ENCODE measurements at places on chromosomes 16 and 17.

- peak; percentile 83 for DNase-seq
Observed at GRCh38 chr16:74738113-74738541, 36.5 kb downstream of the FA2H start.

- DNase-seq, result no peak
Observed at GRCh38 chr16:55204069-55204468, 119.9 kb upstream of the IRX6 start.

- DNase-seq, result no peak
Observed at GRCh38 chr16:86952769-86953168, 364.4 kb downstream of the C16orf95 start.

- DNase-seq, result no peak
Observed at GRCh38 chr16:17375461-17376304, 95.1 kb downstream of the XYLT1 start.

- DNase-seq, result peak; percentile 11
Observed at GRCh38 chr16:3530371-3530914, 29.6 kb downstream of the CLUAP1 start.

DNA sequence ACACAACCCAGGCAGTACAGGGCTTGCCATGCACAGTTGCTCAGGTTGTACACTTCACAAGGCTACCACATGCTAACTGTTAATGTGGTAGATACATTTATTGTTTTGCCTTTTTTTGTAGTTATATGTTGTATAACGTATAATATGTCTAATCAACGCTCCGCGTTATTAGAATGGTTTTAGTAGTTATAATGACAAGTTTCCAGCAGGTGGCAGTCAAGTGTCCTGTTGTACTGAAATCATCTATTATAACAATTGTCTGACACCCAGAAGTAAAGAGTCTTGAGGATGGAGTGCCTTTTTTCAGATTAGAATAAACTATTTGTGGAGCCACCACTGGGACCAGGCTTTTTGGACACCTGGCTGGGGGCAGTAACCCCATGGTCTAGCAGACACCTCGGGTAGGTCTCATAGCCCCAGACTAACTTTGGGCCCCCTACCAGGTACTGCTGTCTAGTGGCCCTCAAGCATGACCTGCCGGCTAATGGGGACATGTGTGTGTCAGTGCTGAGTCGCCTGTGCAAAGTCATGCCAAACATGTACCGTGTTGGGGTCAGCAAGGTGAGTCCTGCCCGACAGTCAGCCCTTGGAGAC lies 32.8 kb downstream of the MYO15A start:
- peak; percentile 64 for DNase-seq

- DNase-seq, result no peak
Observed at GRCh38 chr17:17636272-17636885, 44.9 kb upstream of the PEMT start.

- no peak for DNase-seq
Observed at GRCh38 chr16:85451641-85452363, 161.3 kb upstream of the GSE1 start.

DNA sequence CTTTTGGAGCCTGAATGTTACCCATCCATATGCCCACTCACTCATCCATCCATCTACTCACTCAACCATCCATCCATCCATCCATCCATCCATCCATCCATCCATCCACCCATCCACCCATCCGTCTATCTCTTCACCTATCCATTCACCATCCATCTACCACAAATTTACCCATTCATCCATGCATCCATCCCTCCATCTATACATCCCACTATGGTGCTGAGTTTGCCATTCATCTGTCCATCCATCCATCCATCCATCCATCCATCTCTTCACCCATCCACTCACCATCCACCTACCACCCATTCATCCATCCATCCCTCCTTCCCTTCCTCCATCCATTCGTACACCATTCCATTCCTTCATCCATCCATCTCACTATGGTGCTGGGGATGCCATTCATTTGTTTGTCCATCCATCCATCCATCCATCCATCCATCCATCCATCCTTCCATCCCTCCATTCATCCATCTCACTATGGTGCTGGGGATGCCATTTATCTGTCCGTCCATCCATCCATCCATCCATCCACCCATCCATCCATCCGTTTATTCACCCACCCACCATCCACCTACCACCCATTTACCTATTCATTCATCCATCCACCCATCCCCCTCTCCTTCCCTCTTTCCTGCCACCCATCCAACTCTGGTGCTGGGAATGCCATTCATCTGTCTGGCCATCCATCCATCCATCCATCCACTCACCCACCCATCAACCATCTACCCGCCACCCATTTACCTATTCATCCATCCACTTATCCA lies 39.7 kb downstream of the RGS9 start:
- DNase-seq, result no peak

DNA sequence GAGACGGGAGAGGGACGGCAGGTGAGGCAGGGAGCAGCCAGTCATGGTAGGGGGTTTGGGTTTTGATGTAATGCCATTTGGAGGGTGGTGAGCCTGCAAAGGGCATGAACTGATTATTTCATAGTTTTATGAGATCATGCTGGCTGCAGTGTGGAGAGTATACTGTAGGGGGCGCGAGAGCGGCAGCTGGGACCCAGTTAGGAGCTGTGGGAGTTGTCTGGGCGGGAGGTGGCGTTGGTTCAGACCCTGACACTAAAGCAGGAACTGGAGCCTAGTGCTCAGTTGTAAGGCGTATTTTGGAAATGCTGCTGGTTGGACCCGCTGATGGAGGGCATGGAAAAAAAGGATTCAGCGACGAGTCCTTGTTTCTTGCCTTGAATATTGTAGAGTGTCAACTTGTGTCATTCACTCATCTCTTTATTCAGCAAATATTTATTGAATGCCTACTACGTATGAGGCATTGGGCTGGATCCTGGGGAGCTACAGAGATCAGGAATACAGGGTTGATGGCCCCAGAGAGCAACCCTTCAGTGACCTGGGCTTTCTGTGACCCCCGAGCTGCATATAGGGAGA lies 23.7 kb upstream of the KDM8 start:
- DNase-seq, result peak; percentile 58

GRCh38 chr17:82238472-82239201 lies 9.8 kb downstream of the SLC16A3 start:
- DNase-seq, result no peak

DNA sequence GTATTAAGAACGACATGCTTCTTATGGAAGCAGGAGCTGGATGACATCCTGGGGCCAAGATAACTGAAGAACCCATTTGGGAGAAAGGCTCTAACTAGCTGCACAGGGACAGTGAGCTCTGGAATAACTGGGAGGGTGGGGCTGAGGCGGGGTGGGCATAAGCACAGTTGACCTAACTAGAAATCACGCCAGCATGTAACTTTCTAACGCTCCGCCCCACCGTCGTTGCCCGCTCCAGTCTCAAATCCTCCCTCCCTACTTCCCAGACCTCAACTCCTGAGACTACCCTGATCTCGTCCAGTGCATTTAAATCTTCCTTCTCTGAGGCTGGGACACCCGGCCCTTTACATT lies 436 bp downstream of the PHB1 start:
- peak; percentile 46 for DNase-seq

GRCh38 chr16:30966033-30966619 lies 8.6 kb downstream of the SETD1A start:
- DNase-seq, result no peak

DNA sequence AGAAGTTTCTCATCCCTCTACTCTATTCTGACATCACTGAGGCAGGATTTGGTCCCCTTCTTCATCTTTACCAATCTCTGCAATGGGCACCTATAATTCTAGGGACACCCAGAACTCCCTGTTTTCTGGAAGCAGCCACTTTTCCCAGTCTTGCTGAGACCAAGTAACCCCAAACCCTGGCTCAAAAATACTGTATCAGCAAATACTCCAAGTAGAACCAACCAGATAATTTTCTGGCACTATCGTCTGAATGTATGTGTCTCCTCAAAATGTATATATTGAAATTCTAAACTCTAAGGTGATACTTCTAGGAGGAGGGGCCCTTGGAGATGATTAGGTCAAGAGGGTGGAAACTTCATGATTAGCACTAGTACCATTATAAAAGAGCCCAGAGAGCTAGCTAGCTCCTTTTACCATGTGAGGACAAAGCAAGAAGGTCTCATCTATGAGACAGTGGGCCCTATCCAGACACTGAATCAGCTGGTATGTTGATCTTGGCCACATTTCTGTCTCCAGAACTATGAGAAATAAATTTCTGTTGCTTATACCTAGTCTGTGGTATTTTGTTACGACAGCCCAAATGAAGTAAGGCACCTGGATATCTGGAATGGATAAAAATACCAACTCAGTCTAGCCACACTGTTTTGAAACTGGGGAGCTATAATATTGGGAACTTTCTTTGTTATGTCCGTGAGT lies 464.4 kb downstream of the CDH11 start:
- no peak for DNase-seq

GRCh38 chr17:21294321-21295035 lies 10.0 kb downstream of the MAP2K3 start:
- DNase-seq, result no peak

DNA sequence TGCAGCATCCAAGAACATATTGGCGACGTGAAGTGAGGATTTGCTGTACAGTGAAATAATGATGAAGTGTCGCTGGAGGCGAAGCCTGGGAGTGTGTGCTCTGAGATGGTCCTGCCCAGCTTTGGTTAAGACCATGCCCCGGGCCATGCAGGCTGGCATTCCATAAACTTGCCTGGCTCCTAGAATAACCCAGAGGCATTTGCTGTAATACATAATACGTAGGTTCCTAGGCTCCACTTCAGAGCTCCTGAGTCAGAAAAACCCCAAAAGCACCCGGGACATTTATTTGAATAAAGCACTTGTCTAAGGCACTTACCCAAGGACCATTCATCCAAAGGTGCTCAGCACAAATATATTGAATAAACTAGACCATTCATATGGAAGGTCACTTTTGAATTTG lies 279.3 kb downstream of the ABCC12 start:
- no peak for DNase-seq

GRCh38 chr17:4241535-4241934 lies 22.2 kb downstream of the ANKFY1 start:
- no peak for DNase-seq

DNA sequence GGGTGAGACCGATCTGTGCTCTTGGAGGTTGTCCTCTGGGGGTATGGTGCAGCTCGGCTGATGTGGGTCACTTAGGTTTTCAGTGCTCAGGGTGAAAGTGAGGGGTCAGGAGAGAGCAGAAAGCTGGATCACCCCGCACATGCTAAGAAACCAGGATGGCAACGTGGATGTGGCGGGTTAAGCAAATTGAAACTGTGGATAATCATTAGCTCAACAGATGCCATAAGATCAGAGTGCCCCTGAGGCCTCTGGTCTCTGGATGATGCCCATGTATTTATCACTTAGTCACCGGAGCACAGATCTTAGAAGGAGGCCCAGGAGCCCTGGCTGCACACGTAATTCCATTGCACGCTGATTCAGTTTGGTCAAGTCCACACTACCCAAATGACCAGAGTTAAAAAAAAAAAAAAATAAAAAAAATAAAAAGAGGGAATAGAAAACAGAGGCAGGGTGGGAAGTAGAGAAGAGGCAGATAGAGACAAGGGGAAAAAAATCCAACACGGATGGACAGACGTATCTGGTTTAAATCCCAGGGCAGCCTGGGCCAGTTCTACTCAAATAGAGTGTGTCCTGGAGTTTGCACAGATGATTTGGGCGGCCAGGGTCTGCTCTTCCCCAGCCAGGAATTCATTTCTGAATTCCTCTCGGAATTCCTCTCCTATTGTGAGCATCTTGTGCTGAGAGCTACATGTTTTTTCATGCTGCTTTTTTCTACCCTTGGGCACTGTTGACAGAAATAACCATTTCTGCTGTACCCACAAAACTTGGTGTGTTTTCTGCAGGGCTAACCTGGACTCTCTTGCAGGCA lies 378.3 kb downstream of the CPPED1 start:
- peak; percentile 38 for DNase-seq
